Vagina (tissue), 2 donors: ENCODE measurements at places on chromosomes 7 and 10. TPM values are rescaled to one million over a fixed set of nuclear protein-coding genes. Genes with fewer than 3 reads are reported as not detected.

PPP1R17 gene
- not detected for total RNA-seq

DNA sequence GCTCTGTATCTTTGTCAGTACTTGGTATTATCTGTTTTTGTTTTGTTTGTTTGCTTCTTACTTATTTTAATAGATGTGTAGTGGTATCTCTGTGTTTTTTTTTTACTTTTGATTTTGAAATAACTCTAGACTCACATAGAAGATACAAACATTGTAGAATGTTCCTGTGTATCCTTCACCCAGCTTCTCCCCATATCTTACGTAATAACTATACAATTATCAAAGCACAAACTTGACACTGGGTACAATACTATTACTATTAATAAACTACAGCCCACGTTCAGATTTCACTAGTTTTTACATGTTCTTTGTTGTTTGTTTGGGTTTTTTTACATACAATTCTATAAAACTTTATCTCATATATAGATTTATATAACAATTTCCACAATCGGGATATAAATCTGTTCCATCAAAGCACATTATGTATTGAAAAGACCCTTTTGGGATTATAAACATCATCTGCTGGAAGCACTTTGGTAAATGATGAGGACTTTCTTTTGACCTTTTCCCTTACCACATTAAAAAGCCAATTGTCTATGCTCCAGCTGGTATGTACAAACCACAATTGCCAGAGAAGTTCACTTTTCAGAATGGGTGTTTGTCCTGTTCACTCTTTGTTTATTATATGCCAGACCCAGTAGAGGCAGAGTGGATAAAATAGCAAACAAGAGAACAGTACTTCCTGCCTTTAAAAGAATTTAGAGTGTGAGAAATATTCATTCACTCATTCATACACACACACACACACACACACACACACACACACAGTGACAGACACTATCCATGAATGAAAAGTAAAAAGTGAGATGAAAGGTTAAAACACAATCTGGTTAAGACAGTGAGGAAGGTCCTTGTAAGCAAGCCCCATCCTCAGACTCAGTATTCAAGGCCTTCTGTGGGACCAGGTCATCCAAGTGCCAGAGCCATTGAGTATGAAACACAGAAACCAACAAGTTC, 113.0 kb downstream of the SGMS1 start:
- DNase-seq, result no peak

OPALIN gene
- not detected for total RNA-seq

VDAC2 gene
- 127 TPM for total RNA-seq

DNA sequence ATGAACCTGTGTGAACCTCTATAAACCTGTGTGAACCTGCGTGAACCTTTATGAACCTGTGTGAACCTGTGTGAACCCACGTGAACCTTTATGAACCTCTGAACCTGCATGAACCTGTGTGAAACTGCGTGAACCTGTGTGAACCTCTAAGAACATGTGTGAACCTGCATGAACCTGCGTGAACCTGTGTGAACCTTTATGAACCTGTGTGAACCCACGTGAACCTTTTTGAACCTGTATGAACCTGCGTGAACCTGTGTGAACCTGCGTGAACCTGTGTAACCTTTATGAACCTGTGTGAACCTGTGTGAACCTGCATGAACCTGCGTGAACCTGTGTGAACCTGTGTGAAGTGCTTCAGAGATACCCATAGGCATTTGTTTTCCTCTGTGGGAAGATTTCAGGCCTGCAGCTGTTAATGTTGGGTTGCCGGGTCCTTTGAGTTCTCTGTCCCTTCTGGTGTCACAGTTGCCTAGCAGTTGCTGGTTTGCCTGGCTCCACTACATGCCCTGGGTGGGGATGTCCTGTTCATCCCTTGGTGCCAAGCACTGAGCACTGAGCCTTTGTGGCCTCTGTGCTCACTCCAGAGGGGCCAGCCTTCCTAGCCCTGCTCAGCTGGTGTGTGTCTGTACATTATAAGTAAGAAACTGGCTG, 97.9 kb downstream of the DOCK1 start:
- no peak for DNase-seq

SLC16A12 gene
- total RNA-seq, result 3.7 TPM

PNLIP gene
- total RNA-seq, result not detected

TMEM229A gene
- not detected for total RNA-seq

GRCh38 chr10:6114805-6115341, 26.0 kb downstream of the RBM17 start:
- DNase-seq, result no peak

GRCh38 chr7:44548893-44549292, 7.8 kb upstream of the NPC1L1 start:
- DNase-seq, result no peak

CACUL1 gene
- total RNA-seq, result 13.8 TPM

DNA sequence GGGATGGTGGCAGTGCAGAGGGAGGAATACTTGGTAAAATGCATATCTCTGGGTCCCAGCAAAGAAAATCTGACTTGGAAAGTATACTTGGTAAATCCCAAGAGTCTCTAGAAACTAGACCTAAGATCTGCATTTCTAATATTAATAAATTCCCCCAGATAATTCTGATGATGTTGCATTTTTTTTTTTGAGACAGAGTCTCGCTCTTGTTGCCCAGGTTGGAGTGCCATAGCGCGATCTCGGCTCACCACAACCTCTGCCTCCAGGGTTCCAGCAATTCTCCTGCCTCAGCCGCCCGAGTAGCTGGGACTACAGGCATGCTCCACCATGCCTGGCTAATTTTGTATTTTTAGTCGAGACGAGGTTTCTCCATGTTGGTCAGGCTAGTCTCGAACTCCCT, 97.9 kb upstream of the ANK3 start:
- DNase-seq, result no peak

DNA sequence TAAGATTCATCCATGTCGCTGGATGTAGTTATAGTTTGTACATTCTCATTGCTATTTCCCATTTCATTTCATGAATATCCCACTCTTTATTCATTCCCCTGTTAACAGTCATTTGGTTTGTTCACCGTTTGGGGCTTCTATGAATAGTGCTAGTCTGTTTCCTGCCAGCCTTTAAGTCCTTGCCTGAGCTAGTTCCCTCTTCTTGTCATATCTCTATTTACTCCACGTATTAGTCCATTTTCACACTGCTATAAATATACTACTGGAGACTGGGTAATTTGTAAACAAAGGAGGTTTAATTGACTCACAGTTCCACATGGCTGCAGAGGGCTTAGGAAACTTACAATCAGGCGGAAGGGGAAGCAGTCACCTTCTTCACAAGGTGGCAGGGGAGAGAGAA, 56.2 kb downstream of the PLCE1 start:
- no peak for DNase-seq

DNA sequence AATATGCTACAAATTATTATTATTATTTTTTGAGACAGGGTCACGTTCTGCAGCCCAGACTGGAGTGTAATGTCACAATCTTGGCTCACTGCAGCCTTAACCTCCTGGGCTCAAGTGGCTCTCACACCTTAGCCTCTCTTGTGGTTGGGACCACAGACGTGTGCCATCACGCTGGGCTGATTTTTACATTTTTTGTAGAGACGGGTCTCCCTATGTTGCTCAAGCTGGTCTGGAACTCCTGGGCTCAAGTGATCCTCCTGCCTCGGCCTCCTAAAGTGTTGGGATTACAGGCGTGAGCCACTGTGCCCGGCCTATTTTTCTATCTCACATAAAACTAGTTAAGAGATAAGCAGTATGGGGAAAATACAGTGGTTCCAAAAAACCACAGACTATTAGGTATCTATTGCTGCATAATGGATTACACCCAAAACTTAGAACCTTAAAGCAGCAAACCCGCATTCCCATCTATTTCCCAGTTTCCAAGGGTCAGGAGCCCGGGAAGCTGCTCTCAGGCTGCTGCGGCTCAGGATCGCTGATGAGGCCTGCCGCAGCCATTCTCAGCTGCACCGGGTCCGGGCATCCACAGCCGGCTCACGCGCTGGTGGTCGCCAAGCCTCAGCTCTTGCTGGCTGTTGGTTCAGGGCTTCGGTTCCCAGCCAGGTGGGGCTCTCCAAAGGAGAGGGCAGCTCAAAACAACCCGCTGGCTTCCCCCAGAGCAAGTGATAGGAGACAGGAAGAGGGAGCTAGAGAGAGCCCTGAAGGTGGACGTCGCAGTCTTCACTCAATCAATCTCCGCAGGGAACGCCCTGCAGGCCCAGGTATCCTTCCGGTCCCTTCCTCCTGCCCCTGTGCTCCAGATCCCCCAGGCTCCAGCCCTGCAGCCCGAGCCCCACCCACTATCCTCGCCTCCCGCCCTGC, 128.2 kb downstream of the UBE2H start:
- DNase-seq, result no peak

DNA sequence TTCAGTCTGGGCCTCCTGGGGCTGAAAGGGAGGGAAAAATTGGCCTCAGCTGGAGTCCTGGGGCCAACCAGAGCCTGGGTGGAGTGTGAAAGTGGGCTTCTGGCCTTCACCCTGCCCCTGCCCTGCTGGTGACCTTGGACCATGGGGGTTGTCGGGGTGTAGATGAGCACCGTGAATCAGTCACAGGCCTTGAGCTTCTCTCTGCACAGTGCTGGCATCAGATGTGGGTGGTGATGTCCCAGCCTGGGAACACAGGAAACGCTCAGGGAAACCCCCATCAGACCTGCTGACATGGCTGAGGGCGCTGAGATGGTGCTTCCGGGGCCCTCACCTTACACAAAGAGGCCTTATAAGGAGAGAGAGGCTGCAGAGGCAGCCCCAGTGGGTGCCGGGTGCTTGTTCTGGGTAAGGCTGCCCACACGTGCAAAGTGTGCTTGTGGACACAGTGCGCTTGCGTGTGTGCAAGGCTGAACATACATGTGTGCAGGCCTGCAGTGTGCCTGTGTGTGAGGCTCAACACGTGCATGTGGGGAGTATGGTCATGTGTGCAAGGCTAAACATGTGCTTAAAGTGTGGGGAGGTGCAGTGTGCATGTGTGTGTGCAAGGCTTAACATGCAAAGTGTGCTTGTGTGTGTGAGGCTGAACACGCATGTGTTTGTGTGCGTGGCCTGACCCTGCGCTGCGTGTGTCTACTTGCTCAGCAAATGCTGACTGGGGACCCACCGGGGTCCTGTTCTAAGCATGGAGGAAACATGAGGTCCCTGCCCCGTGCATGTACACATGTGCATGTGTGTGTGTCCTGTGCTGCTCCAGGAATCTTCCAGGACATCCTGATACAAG, 6.5 kb downstream of the ARPC1B start:
- DNase-seq, result no peak

DNA sequence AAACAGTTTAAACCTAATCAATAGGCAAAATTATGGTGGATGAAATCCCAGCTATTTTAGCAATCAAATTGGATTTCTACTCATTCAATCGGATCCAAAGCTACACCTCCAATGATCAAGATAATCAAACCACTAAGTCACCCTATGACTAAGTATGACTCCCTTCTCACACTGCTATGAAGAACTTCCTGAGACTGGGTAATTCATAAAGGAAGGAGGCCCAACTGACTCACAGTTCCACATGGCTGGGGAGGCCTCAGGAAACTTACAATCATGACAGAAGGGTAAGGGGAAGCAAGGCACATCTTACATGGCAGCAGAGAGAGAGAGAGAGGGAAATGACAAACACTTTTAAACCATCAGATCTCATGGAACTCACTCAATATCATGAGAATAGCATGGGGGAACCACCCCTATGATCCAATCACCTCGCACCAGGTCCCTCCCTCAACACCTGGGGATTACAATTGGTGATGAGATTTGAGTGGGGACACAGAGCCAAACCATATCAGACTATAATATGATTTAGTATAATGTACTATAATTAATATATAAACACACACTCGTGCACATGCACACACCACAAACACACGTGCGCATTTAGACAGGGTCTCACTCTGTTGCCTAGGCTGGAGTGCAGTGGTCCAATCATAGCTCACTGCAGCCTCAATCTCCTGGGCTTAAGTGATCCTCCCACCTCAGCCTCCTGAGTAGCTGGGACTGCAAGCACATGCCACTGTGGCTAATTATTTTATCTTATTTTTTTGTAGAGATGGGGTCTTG, 213.6 kb upstream of the FOXK1 start:
- DNase-seq, result no peak

- DNase-seq, result no peak
Measured at GRCh38 chr7:139671967-139672366, 105.8 kb downstream of the HIPK2 start.

DNA sequence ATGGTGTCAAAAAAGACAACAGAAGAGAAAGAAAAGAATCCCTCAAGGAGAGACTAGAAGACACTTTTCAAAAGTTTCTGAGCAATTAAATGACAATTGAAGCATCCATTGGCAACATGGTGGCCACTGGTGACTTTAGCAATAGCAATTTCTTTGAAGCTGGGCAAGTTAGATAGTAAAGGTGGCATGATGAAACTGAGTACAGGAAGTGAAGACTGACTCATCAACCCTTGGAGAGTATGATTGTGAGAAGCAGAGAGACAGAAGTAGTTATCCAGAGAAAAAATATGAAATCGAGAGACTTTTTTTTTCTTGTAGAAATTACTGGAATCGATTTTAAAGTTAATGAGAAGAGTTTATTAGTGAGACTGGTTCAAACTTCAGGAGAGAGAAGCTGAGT, 52.5 kb downstream of the DGKB start:
- no peak for DNase-seq

DNA sequence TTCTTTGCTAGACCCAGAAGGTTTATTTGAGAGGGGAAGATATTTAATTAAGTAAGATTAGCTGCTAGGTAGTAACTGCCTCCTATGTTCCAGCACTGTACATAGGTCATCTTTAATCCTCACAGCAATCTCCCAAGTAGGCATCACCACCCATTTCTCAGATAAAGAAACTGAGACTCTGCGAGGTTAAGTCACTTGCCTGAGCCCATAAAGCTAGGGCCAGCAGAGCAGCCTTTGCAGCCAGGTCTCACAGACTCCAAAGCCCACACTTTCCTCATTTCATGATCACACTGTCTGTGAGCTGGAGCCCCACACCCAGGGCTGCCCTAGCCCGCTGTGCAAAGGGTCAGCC, 20.6 kb downstream of the CALML3 start:
- no peak for DNase-seq

DNA sequence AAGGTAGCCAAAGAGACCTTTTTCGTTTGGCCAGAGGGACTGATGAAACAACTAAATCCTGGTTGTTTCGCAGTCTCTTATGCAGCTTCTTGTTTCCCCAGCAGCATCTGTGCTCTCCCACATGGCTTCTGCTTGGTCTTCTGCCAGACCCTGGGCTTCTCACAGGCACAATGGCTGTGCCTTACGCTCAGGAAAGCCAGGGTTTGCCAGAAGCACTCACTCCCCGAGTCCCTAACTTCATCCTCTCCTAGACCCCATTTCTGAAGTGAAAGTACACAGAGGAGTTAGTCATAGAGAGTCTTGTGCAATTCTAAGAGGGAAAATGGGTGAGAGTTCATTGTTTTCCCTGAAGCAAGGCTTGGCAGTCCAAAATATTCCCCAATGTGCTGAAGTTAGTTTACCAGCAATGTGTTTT, 121.7 kb downstream of the EVX1 start:
- DNase-seq, result no peak

TMEM213 gene
- total RNA-seq, result not detected

AGAP5 gene
- total RNA-seq, result 5.4 TPM

NKX6-2 gene
- 0.49 TPM for total RNA-seq

DNA sequence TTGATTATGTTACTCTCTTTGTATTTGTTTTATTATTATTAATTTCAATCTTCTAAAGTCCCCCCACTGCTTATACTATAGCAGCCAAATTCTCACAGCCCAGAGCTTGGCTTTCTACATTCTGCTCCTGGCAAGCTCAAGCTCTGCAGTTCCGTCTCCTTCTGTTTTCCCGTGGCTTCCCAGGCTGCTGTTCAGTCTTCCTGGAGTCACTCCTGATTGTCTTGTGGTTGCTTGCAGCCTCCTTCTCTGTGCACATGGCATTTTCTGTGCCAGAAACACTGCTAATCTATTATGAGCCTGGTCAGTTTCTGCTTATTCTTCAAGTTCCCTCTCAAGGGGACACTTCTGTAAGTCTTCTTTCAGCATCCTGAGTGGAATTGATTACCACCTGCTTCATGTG, 533.7 kb upstream of the IGFBP3 start:
- no peak for DNase-seq

NRAP gene
- total RNA-seq, result not detected
